ENCODE measurements at places on chromosomes 5 and 9.

DNA sequence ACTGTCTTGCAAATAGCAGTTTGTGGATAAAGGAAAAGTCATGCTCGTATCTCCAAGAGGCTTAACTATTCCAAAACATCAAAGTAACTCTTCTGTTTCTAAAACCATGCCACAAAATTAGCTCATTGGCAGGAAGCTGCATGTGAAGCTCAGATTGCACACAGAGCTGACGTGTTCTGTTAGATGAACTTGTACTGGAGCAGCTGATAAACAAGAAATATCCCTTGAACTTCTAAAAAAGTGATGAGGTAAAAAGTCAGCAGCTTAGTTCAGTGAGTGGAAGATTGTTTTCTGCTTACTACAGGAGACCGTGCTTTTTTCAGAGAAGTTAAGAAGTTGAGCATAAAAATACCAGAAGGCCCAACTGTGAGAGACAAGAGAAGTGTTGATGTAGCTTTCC, 113.2 kb downstream of the SLC12A2 start:
- no peak for DNase-seq

GRCh38 chr5:170474489-170475274, 29.1 kb upstream of the KCNIP1 start:
- no peak for DNase-seq

- DNase-seq: no peak
Measured at GRCh38 chr9:133705576-133705975, 32.6 kb downstream of the SARDH start.

DNA sequence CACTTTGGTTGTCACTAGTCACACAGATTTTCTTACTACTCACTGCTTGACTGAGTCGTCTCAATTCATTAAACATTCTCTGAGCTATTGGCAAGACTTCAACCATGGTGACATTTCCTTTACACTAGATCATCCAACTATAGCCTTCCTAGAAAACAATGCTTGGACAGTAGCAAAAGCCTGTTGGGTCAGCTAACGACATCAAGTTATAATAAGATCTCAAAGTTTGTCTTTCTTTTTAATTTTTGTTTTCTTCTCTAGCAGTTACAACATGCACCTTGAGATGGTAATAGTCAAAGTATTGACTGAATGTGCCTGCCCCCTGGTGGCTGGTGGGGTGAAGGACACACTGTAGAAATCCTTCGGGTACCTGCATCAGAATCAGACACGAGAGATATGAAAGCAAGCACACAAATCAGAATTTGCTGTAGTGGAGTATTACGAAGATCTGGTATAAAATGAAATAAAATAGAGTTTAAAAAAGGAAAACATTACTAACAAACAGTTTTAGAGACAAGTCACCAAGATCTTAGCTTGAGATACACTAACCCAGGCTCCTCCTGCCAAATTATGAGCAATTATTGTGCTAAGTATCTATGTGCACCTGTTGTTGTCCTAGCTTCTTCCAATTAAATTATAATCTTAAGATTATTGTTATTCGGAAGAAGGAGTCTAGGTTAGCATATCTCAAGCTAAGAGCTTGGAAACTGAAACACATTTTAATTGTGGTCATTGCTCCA, 81.2 kb downstream of the ARL15 start:
- DNase-seq: peak; percentile 78

DNA sequence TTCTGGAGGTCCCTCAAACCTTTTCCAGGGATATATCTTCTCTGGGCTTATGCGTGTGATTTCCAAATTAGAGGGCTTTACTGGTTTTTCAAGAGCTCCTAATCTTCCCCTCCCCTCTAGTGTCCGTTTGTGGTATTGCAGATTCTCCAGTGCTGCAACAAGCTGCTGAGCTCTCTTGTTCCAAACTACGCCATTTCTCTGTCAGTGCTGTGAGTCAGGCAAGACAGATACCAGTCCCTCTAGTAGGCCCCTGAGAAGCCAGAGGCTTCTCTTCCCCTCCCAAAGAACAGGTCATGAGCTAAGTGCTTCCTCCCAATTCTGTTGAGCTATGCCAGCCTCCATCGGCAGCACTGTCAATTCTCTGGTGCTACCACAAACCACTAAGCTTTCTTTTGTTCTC, 149.5 kb downstream of the FANCC start:
- DNase-seq: peak; percentile 56

DNA sequence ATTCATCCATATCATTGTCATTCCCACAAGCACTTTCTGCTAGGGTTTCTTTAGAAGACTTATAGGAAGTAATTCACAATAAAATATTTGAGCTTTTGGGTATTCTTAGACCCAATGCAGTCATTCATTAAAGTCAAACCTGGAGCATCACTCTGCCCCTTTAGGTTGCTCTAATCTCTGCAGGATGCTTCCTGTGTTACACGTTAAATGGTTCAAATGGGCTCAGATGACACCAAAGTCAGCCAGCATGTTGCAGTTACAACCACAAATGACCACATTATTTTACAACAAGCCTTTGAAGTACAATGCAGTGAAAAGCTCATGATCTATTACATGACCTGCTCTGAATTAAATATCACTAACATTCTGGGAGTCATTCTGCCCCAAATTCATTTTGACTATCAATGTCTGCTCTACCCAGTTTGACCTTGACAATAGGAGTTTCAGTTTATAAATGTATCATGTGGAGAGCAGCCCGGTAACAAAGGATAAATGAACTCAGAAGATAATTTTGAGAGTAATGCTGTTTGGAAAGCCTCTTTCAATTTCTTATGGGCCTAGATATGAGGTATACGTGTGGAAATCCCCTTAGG, 668.6 kb upstream of the DMAC1 start:
- DNase-seq: no peak

DNA sequence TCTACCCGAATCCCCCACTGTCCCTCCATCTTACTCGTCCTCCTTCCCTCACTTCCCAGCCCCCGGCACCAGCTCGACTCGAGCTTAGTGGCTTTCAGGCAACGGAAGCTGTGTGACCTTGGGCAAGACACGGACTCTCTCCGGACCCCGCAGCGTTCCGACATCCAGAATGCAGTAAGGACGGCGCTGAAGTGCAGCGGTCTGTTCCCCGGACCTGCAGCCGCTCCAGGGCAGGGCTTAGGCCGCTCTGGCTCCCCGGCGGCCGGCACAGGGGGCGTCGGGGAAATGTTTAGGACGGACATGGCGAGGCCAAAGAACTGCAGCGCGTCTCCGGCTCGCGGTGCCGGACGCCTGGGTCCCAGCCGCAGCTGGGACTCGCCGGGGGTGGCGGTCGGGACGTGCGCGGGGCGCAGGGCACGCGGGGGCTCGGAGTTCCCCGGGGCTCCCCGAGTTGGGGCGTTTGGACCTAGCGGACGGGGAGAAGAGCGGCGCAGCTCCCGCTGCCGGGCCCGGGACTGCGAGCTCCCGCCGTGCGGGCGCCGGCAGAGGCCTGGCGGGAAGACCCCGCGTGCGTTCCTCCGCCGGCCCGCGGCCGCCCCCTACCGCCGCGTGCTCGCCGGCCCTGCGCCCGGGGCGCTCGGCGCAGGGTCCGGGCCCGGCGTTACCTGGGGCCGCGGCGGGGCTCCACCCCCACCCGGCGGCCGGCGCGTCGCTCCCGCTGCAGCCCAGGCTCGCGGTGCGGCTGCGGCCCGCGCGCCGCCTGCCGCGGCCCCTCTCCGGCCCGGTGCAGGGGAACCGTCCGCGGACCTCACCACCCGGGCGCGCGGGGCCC, 5.6 kb upstream of the RNF44 start:
- no peak for DNase-seq

DNA sequence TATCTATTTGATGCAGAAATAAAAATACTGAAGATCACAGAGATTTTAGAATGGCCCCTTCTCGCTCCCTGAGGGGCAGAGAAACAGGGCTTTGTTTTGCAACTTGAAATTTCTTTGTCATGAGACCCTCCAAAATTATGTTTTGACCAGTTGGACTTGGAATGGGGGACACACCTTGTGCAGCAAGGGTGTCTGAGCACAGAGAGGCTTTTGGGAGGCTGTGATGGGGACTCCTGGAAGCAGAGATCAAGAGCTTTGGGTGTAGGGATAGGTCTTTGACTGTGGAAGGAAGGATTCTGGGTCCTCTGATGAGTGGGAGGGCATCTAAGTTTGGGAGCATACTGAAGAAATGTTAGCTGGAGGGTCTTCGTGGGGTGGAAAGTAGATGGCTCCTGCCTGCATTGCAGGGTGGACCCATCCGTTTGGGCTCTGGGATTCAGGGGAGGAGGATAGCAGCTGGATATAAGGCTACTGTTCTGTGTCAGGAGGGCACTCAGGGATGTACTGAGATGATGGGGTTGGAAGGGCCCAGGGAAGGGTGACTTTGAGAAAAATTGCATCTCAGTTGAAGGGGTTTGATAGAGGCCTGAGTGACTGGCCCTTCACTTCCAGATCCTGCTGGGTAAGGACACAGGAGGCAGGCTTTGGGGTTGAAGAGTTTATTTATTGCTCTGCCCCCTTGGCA, 1.8 kb upstream of the MYORG start:
- DNase-seq: no peak

- no peak for DNase-seq
Measured at GRCh38 chr5:88778736-88779135, 104.2 kb downstream of the MEF2C start.

- no peak for DNase-seq
Measured at GRCh38 chr5:97143704-97144103, 1.3 kb upstream of the LIX1 start.

DNA sequence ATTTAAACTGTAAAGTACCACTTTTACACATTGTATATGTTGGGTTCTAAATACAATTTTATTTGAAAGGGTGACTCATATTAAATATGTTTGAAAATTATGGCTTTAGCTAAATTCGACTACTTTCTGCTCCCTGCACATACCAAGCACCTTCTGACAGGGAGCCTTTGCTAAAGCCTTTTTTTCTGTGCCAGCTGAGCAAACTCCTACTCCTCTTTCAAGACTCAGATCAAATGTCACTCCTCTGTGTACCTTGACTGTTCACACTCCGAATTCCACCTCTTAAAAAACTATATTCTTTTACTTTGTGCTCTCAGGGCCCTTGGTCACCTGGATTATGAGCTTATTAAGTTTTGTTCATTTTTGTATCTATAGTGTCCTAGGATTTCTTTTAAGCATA, 6.5 kb upstream of the OXCT1 start:
- DNase-seq: no peak

DNA sequence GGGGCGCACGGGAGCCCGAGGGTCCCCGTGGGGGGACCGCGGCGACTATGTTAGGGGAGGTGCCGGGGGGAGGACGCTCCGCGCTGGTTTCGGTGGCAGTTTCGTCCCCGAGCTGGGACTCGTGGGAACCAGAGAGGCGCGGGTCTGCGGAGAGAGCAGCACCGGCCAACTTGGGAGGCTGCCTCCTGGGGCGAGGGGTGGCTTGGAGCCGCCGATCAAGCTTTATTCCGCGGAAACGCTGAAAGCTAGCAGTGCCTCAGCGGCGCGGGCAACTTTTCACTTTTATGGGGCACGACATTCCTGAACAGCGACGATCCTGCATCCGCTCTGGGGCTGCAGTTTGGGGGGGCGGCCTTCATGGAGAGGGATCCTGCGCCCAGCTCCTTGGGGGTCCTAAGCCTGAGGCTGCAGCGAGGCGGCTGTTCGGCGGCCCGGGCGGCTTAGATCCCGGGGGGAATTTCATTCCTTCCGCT, 369 bp downstream of the OCLN start:
- no peak for DNase-seq

- DNase-seq: no peak
Measured at GRCh38 chr9:134630861-134631260, 10.7 kb upstream of the COL5A1 start.

DNA sequence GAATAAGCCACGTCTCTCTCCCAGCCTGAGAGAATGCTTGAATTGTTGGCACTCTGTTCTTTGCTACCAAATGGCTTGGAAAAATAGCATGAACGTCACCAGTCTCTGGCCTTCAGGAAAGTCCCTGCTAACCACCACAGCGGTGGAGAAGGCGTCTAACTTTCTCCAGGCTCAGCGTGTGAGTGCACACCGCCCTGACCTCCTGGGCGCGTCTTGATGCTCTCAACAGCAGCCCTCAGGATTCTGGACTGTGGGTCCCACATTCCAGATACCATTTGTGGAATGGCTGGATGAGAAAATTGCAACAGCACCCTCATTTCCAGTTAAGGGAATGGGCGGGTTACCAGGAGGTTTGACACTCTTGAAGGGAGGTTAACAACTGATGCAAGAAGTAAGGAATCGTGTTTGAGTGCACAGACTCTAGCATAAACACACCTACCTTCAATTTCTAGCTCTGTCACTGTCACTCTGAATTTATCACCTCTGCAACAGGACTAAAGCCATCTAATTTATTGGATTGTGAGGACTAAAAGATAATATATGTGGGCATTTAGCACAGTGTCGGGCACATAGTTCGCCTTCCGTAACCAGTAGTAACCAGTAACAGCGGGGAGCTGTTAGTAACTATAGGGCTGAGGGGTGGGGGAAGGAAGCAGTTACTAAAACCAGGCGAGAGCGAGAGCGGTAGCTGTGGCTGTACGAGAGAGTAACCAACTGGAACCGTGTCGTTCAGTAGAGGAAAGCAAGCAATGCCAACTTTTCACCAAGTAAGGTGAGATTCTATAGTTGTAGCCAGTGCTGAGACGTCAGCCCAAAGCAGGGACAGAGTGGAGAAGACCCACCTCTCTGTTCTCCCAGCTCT, 807 bp upstream of the PLGRKT start:
- DNase-seq: no peak

- DNase-seq: no peak
Measured at GRCh38 chr5:32679218-32679617, 31.9 kb upstream of the NPR3 start.

DNA sequence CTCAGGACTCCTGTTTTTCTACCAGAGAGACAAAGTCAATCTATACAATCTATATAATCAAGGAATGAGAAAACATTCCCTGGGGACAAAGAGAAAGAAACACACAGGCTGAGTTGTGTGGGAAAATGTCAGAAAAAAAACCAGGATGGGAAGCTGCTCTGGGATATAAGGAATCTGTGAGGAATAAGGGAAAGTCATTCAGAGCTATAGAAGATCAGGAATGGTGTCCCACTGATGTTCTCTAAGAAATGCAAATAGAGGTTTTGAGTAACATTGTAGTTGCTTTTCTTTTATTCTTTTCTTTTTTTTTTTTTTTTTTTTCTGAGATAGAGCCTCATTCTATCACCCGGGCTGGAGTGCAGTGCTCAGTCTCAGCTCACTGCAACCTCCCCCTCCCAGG, 605.9 kb upstream of the KLF4 start:
- DNase-seq: no peak

- DNase-seq: peak; percentile 46
Measured at GRCh38 chr9:21812946-21813568, 10.6 kb downstream of the MTAP start.

- no peak for DNase-seq
Measured at GRCh38 chr5:11443831-11444230, 460.4 kb downstream of the CTNND2 start.

All from stimulated activated CD4-positive, alpha-beta T cell treated with anti-CD3 and anti-CD28 coated beads, TNF-alpha, amount 100 ng/mL, for 48 hours (primary cell).